ENCODE measurements at places on chromosomes 1 and 21. TPM values are rescaled to one million over a fixed set of nuclear protein-coding genes. Genes with fewer than 3 reads are reported as not detected.

ARHGEF16 gene
- polyA plus RNA-seq = 31.0 TPM

NUAK2 gene
- 11.5 TPM for polyA plus RNA-seq

DDAH1 gene
- polyA plus RNA-seq = 47.8 TPM

PAQR7 gene
- 23.5 TPM for polyA plus RNA-seq

POGK gene
- polyA plus RNA-seq = 26.4 TPM

ODF2L gene
- 4.1 TPM for polyA plus RNA-seq

FMO2 gene
- 0.06 TPM for polyA plus RNA-seq

PKP1 gene
- polyA plus RNA-seq = 0.69 TPM

TSSK3 gene
- polyA plus RNA-seq = 0.45 TPM

RNF19B gene
- 20.8 TPM for polyA plus RNA-seq

HES2 gene
- polyA plus RNA-seq = 1.1 TPM

KRTAP13-2 gene
- polyA plus RNA-seq = 2.0 TPM

PTGFRN gene
- 26.9 TPM for polyA plus RNA-seq

TMEM79 gene
- 4.6 TPM for polyA plus RNA-seq

S100A7 gene
- not detected for polyA plus RNA-seq

HPCA gene
- 2.9 TPM for polyA plus RNA-seq

KRTAP19-4 gene
- not detected for polyA plus RNA-seq

CD247 gene
- polyA plus RNA-seq = 3.5 TPM

TRAF3IP3 gene
- 8.4 TPM for polyA plus RNA-seq

CFAP74 gene
- not detected for polyA plus RNA-seq

SPATA17 gene
- not detected for polyA plus RNA-seq

STPG1 gene
- 5.7 TPM for polyA plus RNA-seq

CRYAA gene
- polyA plus RNA-seq = not detected

SFN gene
- 3.3 TPM for polyA plus RNA-seq
